ENCODE measurements at places on chromosomes 13 and 19. TPM values are rescaled to one million over a fixed set of nuclear protein-coding genes. Genes with fewer than 3 reads are reported as not detected.

The SCEL gene
- not detected for total RNA-seq

The KLC3 gene
- total RNA-seq = 1.2 TPM

The IGFL2 gene
- total RNA-seq = 2.9 TPM

The C1QTNF9 gene
- not detected for total RNA-seq

- DNase-seq = no peak
These were observed at the start of gene LSR for GRCh38 chr19:35248310-35249145. Gene LSR (plus strand): TSS chr19:35249002. CDS start chr19:35249023, 21 bp downstream.

The F7 gene
- total RNA-seq = 0.79 TPM

GRCh38 chr13:59893266-59893665, 270.5 kb downstream of the DIAPH3 start:
- DNase-seq = no peak

DNA sequence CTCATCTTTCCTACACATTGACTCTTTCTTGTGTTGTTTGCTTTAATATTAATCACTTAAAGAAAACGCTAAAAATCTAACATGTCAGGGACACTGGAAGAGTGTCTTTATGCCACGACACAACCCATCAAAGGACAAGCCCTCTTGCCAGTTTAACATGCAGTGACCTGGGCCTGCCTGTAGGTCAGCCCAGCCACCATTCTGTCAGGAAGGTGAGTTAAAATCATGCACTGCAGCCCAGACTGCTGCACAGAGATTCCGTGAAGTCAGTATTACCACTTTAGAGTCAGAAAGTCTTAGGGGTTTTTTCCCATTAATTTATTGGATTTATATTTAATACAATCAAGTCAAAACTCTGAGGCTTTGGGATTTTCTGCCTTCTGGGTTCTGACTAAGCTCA, 58.0 kb downstream of the TNFRSF19 start:
- no peak for DNase-seq

The ABHD17A gene
- 121 TPM for total RNA-seq

DNA sequence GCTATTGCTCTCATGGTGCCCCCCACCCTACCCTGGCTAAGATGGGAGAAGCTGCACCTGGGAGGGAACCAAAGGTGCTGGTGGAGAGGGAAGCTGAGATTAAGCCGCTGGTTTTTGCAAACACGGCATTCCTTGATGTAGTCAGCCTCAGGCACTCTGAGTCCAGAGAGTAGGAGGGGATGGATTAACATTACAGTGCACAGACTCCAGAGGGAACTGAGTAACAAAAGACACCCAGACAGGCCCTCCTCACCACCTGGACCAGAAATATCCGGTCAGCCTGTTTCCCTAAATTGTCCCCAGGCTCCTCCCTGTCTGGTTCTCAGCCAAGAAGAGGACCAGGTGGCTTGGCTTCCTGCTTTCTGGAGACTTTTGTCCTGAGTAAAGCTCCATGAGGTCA, 28.9 kb upstream of the PABPC3 start:
- no peak for DNase-seq
